ENCODE measurements at places on chromosomes 5 and 9. TPM values are rescaled to one million over a fixed set of nuclear protein-coding genes. Genes with fewer than 3 reads are reported as not detected.
A peak's percentile ranks its signal among the peaks of the same experiment; 100 is the strongest.

DNA sequence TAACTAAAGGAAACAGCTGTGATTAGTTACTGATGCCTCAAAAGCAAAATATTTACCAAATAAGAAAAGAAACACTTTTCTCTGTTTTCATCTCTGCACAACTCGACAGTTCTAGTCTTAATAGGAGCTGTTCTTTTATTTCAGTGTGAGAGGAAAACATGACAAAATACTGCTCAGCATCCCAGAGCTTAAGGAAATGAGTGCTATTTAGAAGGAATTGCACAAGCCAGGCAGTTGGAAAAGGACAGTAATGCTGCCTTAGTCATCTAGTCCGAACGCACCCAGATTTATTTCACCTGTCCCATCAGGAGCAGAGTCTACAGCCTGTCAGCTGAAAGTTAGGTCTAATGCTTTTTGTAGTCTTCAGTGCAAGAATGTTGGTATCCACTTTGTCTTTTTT, 12.3 kb downstream of the ZCCHC9 start:
- no peak for DNase-seq

GRCh38 chr9:121718084-121718483, 66.7 kb downstream of the DAB2IP start:
- no peak for DNase-seq

The GZMA gene
- polyA plus RNA-seq = 0.50 TPM

The IFNA21 gene
- not detected for polyA plus RNA-seq

The GKAP1 gene
- 15.7 TPM for polyA plus RNA-seq

GRCh38 chr9:121053544-121053943, 3.5 kb upstream of the C5 start:
- no peak for DNase-seq

- DNase-seq = no peak
These were observed 8.4 kb downstream of the GFI1B start for GRCh38 chr9:132986640-132987620.

DNA sequence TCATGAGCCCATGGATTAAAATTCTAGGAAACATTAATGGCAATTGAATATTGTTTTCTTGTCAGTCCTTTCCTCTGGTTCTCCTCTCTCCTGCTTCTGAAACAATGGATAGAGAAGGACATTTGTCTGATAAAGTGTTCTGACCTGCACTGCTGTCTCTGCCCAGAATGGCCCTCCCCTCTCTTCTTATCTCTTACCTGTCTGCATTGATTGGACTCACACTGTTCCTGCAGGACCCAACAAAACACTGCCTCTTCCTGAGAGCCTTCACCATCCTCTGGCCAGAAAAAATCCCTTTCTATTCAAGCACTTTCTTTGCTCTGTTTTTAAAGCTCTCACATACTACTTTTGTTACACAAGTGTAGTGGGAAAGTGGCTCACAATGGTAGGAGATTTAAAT, 143.8 kb upstream of the DHFR start:
- DNase-seq = no peak

The IL9 gene
- polyA plus RNA-seq = not detected

The SIT1 gene
- polyA plus RNA-seq = not detected

DNA sequence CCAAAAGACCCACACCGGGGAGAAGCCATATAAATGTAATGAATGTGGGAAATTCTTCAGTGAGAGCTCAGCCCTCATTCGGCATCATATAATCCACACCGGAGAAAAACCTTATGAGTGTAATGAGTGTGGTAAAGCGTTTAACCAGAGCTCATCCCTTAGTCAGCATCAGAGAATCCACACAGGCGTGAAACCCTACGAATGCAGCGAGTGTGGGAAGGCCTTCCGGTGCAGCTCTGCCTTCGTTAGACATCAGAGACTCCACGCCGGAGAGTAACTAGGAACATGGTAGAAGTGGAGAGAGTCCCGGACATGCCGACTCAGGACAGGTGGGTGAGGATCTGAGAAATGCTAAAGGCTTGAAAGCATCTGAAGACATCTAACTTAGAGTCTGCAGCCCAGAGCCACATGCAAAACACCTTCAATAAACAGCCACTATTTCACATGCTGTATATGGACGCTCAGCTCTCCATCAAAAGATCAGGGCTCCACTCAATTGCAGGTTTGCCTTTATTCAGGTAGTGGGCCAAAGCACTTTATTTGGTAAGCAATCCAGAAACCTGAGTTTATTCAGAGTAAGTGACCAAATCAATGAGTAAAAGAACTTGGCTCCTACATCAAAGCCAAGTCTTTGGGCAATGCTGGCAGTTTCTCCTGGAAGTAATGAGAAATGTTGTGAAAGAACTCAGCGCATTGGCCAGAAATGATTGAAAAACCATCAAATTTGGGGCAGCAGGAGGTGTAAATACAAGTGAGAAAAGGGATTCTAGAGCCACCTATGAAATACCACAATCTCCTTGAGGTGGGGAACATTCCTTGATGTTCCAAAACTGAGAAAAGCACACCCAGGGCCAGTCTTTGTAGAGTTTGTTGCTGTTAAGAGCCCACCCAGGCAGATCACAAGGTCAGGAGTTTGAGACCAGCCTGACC, 6.0 kb downstream of the RPL12 start:
- DNase-seq = no peak

- no peak for DNase-seq
These were observed 78.5 kb upstream of the PIP5K1B start for GRCh38 chr9:68626526-68626925.

DNA sequence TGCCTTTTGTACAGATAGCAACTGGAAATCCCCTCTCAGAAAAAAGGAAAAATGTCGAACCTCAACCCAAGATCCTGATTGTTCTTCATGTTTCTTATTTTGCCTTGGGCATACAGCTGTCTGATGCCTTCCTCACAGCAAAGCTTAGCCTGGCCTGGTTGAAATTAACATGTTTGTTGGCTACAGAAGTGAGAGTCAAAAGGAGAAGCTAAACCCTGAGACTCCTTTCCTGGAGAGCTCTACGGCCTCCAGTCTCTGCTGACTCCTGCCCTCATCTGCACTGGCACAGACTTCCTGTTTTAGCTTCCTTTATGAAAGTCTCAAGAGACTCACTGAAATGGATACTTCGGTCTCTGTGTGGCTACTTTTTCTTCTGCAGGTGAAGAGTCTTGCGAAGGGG, 186.7 kb downstream of the PARP8 start:
- peak; percentile 20 for DNase-seq

DNA sequence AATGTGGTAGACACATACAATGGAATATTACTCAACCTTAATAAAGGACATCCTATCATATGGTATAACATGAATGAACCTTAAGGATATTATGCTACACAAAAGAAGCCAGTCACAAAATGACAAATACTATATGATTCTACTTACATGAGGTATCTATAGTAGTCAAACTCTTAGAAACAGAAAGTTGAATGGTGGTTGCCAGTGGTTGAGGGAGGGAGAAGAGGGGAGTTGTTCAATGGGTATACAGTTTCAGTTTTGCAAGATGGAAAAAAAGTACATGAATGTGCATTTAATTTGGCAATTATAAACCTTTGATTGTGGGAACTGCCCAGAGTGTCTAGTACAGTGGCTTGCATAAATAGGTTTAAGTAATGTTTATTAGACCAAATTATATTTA, 473.3 kb upstream of the ZNF608 start:
- DNase-seq = no peak

DNA sequence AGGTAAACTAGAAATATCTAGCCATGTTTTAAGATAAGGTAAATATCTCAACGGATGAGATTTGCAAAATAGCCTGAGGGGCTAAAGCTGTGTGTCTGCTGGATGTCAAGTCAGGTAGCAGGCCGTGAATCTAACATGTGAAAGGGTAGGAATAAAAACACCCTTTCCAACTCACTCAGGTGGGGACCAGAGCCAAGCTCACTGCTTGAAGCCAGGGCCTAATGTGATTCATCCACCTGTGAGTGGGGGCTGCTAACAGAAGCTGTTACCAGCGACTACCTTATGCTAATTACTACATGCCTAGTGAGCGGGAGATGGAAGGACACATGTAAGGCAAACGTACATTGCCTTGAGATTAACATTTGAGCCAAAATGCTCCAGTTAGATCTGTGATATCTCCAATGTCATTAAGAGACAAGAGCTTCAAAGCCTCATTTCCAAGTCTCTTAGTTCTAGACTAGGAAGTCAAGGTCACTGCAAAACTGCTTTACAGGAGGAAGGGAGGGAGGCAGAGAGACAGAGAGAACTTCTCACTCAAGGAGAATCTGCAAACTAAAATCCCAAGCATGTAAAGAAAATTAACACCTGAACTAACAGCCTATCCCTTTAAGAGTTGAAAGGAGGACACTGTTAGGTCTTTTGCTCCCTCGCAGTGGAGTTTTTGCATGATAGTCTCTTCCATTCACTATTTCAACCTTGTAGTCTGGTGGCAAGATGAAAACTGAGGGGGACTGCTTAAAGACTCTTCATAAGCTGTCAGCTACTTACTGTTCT, 141.6 kb upstream of the RPS23 start:
- no peak for DNase-seq

- DNase-seq = no peak
These were observed 3.0 kb downstream of the ARSI start for GRCh38 chr5:150299571-150300327.

The DTWD2 gene
- polyA plus RNA-seq = 6.2 TPM

DNA sequence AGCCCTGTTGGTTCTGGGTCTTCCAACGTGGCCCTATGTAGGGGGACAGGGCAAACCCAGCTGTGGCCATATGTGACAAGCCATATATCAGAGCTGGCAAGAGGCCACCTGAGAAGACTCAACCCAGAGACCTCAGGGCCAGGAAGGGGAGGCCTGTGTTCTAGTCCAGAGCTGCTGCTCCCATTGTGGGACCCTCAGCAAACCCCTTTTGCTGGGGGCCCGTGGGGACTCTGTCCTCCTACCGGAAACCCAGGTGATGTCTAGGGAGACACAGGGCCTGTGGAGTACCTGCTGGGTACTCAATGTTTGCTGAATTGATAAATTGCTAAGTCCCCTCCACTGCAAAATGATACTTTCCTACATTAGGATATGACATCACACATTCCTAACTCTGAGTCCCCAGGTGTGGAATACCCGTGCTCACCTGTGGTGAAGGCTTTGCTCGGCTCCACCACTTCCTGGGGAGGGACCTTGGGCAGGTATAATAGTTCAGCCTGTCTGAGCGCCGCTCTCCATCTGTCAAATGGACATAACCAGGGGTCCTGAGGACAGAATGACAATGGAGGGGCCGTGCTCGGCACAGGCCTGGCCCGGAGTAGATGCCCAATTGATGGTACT, 38.4 kb upstream of the ASS1 start:
- DNase-seq = no peak

DNA sequence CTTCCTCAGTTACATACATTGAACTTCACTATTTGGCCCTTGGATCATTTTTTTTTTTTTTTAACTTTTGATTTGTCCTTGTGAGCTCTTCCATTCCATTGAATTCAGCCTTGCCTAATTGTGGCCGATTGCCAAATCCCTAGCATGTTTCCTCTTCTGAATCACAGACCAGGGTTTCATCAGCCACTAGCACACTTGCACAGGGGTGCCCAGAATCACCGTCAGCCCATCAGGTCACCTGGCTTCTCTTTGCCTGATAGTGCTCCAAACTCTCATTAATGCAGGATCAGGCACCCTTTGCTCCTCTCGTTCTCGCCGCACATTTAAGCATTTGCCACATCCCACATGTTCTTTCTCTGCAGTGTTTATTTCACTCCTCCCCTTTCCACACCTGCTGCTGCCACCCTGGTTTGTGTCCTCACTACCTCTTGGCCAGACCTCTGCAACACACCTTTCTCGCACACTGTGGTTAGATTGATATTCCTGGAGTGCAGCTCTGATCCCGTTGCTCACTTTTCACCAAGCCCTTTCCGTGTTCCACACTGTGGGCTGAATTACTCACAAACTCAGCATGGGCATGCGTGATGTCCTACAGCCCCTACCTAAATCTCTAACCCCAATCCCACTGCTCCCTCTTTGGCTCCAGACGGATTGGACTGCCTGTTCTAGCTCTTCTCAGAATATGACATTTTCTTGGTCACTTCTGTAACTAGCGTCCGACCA, 9.8 kb downstream of the PIK3R1 start:
- no peak for DNase-seq

The PTGER4 gene
- polyA plus RNA-seq = 8.2 TPM

The TAS2R1 gene
- polyA plus RNA-seq = not detected

DNA sequence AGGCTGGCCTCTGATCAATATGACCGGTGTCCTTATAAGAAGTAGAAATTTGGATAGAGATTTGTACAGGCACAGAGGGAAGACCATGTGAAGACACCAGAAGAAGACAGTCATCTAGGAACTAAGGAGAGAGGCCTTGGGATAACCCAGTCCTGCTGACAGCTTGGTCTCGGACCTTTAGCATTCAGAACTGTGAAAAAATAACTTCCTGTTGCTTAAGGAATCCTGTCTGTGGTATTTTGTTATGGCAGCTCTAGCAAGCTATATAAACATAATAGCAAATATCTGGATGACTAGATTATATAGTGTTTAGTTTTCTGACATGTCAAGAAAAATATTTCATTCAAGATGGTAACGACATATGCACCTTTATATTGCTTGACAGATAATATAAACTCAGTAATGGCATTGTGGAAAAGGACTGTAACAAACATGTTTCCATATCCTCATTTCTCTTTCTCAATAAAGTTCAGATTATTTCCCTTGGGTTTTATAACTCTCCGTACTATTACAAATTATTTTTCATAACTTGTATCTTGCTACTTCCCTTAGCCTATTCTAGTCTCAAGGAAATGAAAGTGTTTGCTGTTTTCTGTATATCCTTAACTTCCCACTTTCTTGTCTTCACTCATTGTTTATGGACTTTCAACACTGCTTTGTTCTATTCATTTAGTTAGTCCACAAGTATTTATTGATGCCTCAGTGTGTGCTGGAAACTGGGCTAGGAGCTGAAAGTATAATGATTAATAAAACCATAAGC, 62.4 kb downstream of the KIAA1958 start:
- DNase-seq = no peak

GRCh38 chr5:94884311-94884710, 265.8 kb downstream of the SLF1 start:
- no peak for DNase-seq

DNA sequence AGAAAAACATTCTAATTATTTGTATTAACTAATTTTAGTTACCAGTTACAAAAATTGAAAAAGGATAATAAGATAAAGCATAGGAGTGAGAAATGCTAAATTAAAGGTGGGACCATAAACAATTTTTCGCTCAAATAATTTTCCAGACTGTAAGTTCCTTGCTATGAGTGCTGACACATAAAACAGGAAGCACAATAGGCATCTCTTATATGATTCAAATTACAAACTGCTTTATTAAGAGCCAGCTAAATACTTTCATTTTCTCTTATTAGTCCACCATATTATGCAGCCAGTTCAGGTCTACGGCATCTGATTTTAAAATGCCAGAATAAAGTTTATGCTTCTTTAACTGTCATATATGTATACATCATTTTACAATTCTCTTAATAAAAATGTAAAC, 4.4 kb downstream of the RC3H2 start:
- peak; percentile 3 for DNase-seq

- DNase-seq = no peak
These were observed 53.4 kb upstream of the RPS23 start for GRCh38 chr5:82331557-82331956.

GRCh38 chr5:32172923-32173266, 1.2 kb downstream of the GOLPH3 start:
- no peak for DNase-seq

The KCNMB1 gene
- 0.57 TPM for polyA plus RNA-seq

The ADGRV1 gene
- polyA plus RNA-seq = 0.54 TPM

GRCh38 chr5:123283499-123283898, 139.7 kb downstream of the CEP120 start:
- no peak for DNase-seq

- no peak for DNase-seq
These were observed 40.0 kb downstream of the PTGES start for GRCh38 chr9:129712634-129713401.

The ABCA1 gene
- 6.5 TPM for polyA plus RNA-seq

GRCh38 chr5:4804691-4805360, 335.3 kb upstream of the ADAMTS16 start:
- DNase-seq = no peak

GRCh38 chr9:17216011-17216410, 81.2 kb downstream of the CNTLN start:
- DNase-seq = no peak
